ENCODE measurements at places on chromosomes 5 and 9. TPM values are rescaled to one million over a fixed set of nuclear protein-coding genes. Genes with fewer than 3 reads are reported as not detected.

PDE8B gene
- 5.9 TPM for total RNA-seq

OR1Q1 gene
- total RNA-seq, result not detected

C9orf153 gene
- total RNA-seq, result not detected

INSL4 gene
- not detected for total RNA-seq

DNA sequence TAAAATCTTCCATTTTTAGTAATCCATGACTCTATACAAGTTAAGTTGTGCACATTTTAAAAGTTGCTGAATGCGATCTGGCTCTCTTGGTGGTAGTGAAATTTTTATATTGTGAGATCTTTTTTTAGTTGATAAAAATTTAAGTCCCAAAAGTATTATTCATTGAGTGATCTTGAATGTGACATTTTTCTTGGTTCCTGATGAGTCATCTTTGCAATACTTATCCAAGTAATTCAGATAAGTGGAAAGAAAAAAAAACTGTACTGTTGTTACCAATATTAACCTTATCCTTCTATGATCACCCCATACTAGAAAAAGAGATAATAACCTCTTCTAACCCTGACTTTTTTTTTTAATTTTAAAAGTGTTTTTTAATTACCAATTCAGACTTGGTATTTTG is 601.3 kb downstream of the PSAT1 start:
- DNase-seq, result no peak
- H3K4me3 ChIP-seq, result no peak overlapping the region
- H3K27me3 ChIP-seq, result no peaks in the 10 kb centered on the region
- no peaks in the 10 kb centered on the region for H3K4me1 ChIP-seq
- H3K27ac ChIP-seq, result no peak overlapping the region

- H3K36me3 ChIP-seq, result no peaks in the 10 kb centered on the region
- H3K4me1 ChIP-seq, result peaks cover 7% of the 10 kb centered on the region
- no peak for DNase-seq
- no peak overlapping the region for H3K27ac ChIP-seq
- H3K27me3 ChIP-seq, result no peaks in the 10 kb centered on the region
These were observed 756.4 kb upstream of the DMAC1 start for GRCh38 chr9:8555762-8556500.

- DNase-seq, result no peak
- no peaks in the 10 kb centered on the region for H3K4me1 ChIP-seq
- no peak overlapping the region for H3K4me3 ChIP-seq
- no peaks in the 10 kb centered on the region for H3K27me3 ChIP-seq
These were observed 45.1 kb upstream of the FAM120A start for GRCh38 chr9:93406371-93406770.

- peak overlapping the region; percentile 78 for H3K4me3 ChIP-seq
- peak overlapping the region; percentile 73 for H3K27ac ChIP-seq
- H3K36me3 ChIP-seq, result no peaks in the 10 kb centered on the region
These were observed 1.0 kb upstream of the DAB2IP start for GRCh38 chr9:121650217-121651007.

- no peaks in the 10 kb centered on the region for H3K36me3 ChIP-seq
- no peak overlapping the region for H3K4me3 ChIP-seq
- H3K27ac ChIP-seq, result peak overlapping the region; percentile 84
- no peaks in the 10 kb centered on the region for H3K27me3 ChIP-seq
- DNase-seq, result no peak
These were observed 79.2 kb downstream of the C9orf152 start for GRCh38 chr9:110128664-110129329.

DNA sequence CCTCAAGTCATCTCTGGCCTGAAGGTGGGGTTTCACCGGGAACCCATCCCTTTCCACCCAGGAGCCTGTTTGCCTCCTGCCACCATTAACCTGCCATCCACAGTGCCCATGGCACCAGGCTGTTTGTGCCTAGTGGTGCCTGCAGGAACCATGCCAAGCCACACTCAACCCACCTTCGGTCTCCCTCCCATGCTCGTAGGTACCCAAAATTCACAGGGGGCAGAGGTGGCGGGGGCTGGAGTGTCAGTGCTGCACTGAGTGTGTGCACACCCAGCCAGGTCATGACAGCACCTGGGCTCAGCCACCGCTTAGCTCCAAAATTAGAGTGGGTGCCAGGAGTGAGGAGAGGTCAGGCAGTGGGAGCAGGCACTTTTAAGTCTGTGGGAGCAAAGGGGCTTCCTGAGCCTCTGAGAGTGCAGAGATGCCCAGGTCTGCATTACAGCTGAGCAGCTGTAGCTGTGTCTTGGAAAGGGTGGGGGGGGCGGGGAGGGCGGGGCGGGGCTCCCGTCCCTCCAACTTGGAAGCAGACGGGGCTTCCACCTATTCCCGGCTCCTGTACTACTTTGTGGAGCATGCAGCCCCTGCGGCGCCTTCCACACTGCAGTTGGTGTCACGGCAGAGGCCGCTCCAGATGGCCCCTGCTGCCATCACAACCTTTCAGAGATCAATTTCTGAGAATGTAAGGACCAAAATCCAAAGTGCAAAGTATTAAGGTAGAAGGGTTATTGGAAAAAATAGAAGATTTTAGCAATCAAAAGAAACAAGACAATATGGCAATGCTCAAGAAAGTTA is 2396.8 kb upstream of the C9orf72 start:
- no peak overlapping the region for H3K4me3 ChIP-seq
- DNase-seq, result no peak
- no peak overlapping the region for H3K27ac ChIP-seq
- no peaks in the 10 kb centered on the region for H3K27me3 ChIP-seq

All from vagina (tissue), 2 donors.